Suppressor macrophage treated with lipopolysaccharide for 4 hours (primary cell): ENCODE measurements at places on chromosomes 13 and 19.

GRCh38 chr13:91456837-91457236 lies 58.4 kb downstream of the GPC5 start:
- DNase-seq, result no peak

DNA sequence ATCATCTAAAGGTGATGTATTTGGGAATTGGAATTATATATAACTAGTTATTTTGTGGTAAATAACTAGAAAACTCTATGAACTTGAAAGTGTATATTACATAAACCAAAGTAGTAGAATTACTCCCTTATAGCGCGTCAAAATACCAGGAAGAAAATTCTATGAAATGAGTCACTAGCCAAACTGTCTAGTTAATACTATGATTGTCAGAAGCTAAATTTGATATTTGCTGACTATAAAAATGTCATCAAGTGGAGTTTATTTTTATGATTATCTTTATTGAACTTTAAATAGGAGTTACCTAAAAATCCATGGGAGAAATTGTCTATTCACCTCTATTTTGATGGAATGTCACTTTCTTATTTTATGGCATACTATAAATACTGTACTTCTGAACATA lies 100.6 kb downstream of the RNF17 start:
- no peak for DNase-seq

DNA sequence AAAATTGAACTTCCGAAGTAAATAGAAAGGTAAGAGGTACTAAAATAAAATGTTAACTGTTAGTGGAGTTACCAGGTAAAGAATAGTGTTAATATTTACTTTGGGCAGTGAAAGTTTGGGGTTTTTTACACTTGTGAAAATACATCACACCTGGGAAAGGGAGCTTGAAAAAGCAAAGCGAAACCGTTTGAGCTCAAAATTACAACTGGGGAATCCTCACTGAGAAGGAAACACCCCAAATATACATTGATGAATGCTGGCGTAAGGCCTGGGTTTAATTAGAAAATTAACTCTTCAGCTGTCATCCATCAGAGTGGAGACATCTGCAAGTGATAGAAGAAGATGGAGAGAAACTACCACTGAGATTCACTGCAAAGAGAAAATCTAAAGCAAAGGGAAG lies 1153.0 kb downstream of the SLITRK5 start:
- DNase-seq, result no peak

GRCh38 chr13:78978381-78978998 lies 319.5 kb upstream of the OBI1 start:
- peak; percentile 69 for DNase-seq
